Cortex of kidney (tissue), 1 donor: ENCODE measurements at places on chromosomes 5 and 9.

DNA sequence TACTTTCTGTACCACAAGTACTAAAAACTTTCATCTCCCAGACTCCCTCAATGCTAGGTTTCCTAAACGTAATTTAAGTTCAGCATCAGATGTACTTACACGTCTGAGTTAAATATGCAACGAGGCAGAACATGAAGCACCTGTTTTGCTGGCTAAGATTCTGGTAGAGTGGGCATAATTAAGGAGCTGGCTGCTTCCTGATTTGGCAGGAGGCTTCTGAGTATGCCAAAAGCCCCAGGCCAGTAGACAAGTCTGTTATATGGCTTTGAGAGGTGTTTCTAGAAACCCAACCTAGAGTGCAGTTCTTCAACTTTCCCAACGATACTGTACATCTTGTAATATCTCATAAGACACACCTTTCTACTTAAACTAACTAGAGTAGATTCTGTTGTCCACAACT is 13.6 kb downstream of the TICAM2 start:
- DNase-seq, result no peak

DNA sequence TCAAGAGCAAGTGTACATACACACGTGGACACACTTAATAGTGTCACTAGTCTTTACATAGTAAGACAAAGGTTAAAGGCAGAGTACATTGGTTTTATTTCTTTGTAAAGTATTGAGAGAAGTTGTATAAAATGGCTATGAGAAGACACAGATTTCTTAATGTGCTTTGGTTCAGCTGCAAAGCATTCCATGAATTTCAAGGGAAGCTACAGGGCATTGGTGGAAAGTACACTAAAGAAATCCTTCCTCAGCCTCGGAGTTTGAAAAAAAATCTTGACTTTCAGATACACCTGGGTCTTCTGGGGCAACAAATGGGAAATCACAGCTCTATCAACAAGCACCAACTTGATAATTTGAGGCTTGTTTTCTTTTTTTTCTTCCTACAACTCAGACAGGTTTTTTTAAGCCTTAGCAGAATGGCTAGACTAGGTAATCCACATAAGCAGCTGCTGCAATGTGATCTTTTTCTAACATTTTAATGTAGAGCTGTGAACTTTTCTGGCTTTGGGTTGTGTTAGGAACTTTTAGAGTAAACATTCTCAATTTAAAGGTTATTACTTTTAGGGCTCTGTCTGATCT is 140.4 kb upstream of the FST start:
- DNase-seq, result no peak

- DNase-seq, result no peak
These were observed 214.8 kb downstream of the PAX5 start for GRCh38 chr9:36818965-36819870.

DNA sequence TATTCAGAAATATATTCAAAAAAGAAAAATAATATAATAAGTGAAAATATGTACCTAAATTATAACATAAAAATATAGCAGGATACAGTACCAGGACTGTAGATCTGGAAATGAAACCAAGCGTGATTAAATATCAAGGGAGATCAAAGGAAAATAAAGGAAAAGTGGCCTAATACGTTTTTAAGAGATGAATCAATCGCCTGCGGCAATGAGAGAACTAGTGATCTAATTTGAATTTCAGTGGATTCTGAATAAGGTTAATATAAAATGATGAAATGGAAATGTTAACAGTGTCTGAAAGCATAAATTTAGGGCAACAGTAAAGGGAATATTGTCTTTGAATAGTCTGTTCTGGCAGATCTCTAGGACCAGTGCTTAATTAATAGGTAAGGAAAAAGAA is 1761.9 kb upstream of the ACO1 start:
- DNase-seq, result no peak

DNA sequence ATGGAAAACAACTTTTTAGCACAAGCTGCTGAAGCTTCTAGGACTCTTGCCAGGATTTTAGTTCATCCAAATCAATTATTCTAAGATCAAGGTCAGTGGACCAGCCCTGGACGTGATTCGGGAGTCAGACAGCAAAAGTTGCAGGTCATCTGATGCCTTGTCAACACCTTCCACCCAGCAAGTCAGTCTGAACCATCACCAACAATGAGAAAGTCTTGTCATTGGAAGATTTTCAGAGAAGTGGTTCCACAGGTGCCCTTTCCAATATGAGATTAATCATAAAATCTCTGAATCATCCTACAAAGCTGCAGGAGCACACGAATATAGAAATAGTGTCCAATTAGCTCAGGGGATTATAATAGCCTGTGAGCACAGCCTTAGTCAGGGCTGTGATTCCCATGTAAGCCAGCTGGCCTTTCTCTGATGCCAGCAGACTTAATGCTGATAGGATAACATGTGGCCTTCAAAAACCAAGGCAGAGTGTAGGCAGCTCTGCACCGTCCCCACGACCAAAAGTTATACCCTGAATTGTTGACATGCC is 445.0 kb upstream of the TRPC7 start:
- no peak for DNase-seq

DNA sequence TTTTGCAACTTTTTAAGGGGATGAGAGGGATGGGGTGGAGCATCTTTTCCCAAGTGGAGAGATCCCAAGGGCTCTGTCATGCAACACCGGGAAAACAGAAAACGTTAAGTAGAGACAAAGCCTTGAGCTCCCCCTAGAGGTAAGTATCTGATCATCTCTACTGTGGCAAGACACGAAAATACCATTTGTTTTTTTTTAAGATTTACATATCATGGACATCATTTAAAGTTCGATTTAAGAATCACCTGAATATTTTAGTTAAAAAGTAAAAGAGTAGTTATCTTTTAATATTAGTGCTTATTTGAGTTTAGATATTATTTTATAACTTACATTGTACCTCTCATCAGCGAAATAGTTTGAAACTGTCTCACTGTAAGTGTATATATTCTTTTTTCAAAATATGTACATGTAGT is 200.4 kb downstream of the LRRC70 start:
- DNase-seq, result no peak

DNA sequence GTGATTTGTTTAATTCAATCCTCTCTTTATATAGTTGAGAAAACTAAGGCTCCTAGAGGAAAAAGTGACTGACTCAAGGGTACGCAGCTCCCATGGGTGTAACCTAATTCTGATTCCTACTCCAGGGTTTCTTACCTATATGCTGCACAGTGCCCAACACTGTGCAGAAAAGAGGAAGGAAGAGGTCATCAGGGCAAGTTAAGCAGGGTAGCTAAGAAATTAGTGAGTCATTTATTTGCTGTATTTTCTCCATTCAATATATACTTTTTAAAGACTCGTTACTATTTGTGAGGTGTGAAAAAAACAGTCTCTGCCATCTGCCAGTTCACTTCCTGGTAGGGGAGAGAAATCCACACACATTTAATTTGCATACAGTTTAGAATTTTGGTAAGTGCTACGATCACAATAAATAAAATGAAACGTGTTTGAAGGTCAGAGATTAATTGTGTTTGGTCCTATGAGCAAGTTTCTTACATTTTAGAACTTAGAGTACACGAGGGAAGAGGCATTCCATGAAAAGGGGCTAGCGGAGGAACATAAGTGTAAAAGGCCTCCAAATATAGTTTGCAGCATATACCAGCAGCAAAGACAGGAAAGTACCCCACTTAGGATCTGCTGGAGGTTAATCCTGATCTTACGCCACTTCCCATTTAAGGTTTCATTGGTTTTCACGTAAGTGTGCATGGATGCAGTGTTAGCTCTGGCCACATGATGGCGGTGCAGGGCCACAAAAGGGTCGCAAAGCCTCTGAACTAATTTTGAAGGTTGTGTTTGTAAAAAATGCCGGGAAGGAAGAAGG is 59.9 kb upstream of the TLR4 start:
- DNase-seq, result no peak

GRCh38 chr9:39588500-39589137 is 233.2 kb downstream of the SPATA31A1 start:
- no peak for DNase-seq

DNA sequence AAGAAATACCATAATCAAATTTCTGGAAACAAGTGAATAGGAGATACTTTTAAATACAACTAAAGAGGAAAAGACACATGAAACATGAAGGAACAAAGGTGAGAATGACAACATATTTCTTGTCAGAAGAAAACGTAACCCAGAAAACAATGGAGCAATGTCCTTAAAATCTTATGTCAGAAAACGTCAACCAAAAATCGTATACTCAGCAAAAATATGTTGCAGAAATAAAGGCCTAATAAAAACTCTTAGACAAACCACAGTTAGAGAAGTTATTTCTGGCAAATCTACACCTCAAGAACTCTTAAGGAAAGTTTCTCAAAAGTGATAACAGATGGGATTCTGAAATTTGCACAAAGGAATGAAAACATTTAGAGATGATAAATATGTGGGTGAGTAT is 66.3 kb upstream of the FBXL7 start:
- DNase-seq, result no peak

DNA sequence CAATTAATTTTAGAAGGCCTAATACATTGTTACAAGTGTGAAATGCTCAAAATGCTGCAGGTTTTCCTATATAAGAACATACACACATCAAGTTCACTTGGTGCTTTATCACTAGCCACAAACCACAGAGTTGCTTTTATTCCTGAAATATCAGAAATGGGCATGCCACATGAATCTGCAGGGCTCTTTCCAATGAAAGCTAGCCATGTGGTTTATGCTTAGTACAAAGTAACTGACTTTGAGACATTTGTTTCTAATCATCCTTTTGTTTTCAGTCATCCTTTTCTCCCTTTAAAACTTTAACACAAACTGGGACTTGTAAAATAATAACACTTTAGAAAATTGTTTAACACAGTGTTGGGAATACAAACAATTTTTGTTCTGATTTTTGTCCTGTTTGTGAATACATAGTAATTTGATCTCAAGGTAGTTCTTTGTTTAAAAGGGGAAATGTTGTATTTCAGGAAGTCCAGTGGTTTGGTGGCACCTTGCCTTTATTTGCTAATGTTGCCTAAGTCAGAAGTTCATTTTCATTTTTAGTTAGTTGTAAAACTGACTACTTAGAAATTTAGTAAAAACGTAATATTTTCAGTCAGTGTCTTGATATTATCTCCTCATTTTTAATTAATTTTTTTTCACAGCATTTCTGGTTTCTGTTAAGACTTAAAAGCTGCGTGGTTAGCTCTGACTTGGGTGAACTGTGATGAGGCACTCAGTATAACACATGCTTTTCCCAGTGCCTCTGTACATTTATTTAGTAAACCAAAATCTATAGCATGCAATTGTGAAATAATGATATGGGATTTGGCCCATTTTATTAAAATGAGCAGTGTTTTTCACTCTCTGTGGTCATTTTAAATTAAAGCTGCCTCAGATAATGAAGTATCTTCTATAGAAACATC is 18.6 kb downstream of the PRDM6 start:
- DNase-seq, result no peak

GRCh38 chr5:5483880-5484598 is 61.6 kb downstream of the ICE1 start:
- no peak for DNase-seq

DNA sequence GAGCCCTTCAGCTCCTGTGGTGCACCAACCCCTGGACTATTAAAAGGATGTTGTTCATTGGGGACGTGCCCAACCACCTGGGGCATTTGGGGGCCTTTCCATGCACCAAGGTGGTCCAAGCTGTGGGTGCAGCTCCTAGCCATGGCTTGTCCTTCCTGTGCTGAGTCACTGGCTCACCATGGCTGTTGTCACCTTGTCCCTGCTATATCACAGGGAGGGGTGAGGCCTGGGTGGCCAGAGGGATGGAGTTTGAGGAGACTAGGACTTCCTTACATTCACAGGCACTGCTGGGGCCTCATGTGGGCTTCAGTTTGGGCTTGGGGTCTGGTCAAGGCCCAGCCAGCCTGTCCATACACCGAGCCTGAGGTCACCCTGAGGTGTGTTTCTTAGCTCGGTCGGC is 45.5 kb downstream of the PHF2 start:
- no peak for DNase-seq

DNA sequence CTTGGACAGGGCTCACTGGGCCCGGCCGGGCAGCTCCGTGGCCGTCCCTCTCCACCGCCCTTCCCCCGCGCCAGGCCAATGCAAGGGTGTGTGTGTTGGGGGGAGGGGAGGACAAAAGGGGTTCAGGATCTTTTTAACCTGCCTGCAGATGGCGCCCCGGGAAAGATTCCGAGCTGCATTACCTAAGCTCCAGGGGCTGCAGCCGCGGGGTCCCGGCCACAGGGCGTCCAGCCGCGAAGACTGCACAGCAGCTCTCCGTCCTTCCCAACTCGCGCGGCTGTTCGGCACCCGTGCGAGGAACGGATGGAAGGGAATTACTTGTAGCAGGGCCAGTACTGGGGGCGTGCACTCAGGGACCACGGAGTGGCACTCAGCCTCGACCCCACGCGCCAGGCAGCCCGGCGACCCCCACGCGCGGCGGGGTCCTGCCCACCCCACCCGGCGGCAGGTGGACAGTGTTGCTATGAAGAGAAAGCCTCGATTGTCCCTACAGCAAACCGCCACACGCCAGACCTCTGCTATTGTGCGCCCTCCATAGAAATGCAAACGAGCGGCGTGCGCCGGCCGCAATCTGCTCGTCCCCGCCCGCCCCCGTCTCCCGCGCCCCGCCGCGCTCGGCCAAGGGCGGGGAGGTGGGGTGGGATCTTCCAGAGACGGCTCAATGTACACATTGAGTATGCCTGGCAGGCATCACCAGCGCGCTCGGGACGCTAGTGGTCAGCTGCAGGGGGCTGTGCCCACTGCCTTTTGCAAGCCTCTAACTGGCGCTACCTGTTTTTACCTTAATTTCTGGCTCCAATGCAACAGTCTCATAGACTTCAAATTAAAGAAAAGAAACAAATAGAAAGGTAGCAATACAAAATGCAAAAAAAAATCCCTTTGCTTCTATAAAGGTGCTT is 796 bp upstream of the GADD45G start:
- DNase-seq, result no peak

DNA sequence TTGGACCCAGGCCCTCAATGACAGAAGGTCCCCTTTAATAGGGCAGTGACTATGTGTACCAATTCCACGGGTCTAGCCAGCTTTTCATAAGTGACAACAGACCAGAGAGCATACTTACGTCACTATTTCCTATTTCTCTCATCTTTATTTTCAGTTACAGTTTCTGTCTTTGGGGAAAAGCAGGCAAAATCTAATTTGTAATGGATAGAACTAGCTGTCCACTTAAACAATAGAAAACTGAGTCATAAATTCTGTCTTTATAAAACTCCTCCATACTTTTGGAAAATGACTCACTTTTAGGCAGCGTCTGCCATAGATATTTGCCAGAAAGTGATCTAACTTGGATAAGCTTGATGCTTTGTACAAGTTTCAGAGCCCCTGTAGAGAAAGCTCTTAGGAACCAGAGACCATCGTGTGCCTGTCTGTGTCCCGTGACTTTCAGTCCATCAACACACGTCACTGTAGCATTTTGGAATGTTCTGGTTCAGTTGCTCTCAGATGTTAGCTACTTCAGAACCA is 101.9 kb downstream of the F2RL2 start:
- no peak for DNase-seq

- DNase-seq, result no peak
These were observed 478.1 kb upstream of the NMUR2 start for GRCh38 chr5:152883066-152883775.
